PC-9 (cell line): ENCODE measurements at places on chromosomes 3 and 15. TPM values are rescaled to one million over a fixed set of nuclear protein-coding genes. Genes with fewer than 3 reads are reported as not detected.

The PLSCR5 gene
- total RNA-seq: not detected in 2 replicates

The TRH gene
- total RNA-seq: not detected in 2 replicates

The ITPKA gene
- 5.3 and 8.3 TPM in 2 replicates for total RNA-seq

The GOLGA8T gene
- not detected in 2 replicates for total RNA-seq

The SI gene
- total RNA-seq: not detected in 2 replicates
